ENCODE measurements at places on chromosomes 11 and 22.

- no peak for DNase-seq
These were observed 138.5 kb downstream of the NXPE2 start for GRCh38 chr11:114816791-114817190.

DNA sequence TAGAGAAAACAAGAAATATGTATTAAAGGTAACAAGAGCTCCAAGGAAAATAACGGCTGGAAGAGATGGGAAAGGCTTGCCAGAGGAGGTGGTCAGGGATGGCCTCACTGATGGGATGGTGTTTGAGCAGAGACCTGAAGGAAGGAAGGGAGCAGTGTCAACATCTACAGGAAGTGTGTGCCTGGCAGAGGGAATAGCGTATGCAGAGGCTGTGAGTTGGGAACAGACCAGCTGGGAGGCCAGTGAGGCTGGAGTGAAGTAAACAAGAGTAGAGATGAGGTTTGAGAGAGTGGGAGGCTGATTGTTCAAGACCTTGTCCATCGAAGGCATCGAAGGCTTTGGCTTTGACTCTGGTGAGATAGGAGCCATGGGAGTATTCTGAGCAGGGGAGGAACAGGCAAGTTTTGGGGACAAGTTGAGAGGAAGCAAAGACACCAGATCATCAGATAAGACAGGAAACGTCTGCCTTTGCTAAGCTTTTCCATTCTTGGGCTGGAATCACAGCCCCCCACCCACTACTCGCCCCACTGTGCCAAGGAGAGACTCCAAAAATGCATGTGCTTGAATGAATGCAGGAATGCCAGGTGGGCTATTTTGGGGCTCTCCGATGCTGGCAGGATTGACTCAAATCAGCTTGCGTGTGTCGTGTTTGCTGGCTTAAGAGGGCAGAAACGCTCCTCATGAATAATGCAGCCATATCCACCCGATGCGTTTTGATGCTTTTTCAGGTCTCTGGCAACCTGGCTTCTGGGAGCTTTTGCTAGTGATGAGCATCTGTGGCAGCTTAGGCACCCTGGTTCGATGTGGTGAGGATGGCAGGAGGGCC lies 7.2 kb downstream of the SGSM1 start:
- DNase-seq, result no peak

GRCh38 chr11:13134886-13135285 lies 125.8 kb downstream of the RASSF10 start:
- DNase-seq, result no peak

- DNase-seq, result no peak
These were observed 1.2 kb upstream of the RASGRP2 start for GRCh38 chr11:64745189-64745520.

DNA sequence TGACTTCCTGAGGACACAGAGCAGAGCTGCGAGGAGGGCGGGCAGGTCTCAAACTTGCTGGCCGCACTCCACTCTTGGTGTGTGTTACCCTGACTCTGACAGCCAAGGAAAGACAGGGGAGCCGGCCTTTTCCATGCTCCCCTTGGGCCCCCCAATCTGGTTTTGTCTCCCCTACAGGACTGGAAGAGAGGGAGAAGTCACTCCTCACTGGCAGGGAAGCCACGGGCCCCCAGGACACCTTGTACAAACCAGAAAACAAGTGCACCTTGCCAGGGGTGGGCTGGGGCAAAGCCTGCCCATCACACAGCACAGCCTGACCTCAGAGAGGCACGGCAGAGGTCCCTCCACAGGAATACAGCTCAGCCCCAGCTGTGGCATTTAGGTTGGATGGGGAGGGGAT lies 20.2 kb downstream of the CBX7 start:
- DNase-seq, result no peak

DNA sequence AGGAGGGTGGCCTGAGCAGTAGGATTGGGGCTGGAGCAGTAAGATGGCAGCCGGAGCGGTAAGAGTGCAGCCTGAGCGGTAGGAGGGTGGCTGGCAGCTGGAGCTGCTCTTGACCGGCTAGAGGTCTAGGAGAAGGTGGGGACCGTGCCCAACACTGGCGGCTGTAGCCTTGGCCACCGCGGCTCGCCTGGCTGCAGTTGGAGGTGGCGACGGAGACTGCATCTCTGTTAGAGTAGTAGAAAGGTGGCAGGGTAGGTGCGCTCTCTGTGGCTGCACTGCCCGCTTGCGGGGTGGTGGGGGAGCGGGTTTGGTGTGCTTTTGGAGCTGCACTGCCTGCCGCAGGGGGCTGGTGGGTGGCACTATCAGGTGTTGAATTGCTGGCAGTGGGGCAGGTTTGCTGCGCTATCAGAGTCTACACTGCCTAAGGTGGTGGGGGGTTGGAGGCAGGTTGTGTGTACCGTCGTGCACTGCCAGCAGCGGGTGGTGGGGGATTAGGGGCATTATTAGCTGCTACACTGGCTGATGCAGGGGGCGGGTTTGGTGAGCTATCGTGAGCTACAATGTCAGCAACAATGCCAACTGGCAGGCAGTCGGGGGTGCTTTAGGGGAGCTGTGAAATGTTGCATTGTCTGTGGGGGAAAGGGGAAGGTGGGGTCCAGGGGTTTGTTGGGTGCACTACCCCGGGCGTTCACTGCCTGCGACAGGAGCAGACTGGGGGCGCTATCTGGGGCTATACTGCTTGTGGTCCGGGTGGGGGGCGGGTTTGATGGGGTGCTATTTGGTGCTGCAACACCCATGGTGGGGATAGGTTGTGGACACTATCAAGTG lies 4461.3 kb upstream of the OR11H1 start:
- no peak for DNase-seq

GRCh38 chr11:3903207-3903896 lies 47.9 kb downstream of the STIM1 start:
- no peak for DNase-seq

DNA sequence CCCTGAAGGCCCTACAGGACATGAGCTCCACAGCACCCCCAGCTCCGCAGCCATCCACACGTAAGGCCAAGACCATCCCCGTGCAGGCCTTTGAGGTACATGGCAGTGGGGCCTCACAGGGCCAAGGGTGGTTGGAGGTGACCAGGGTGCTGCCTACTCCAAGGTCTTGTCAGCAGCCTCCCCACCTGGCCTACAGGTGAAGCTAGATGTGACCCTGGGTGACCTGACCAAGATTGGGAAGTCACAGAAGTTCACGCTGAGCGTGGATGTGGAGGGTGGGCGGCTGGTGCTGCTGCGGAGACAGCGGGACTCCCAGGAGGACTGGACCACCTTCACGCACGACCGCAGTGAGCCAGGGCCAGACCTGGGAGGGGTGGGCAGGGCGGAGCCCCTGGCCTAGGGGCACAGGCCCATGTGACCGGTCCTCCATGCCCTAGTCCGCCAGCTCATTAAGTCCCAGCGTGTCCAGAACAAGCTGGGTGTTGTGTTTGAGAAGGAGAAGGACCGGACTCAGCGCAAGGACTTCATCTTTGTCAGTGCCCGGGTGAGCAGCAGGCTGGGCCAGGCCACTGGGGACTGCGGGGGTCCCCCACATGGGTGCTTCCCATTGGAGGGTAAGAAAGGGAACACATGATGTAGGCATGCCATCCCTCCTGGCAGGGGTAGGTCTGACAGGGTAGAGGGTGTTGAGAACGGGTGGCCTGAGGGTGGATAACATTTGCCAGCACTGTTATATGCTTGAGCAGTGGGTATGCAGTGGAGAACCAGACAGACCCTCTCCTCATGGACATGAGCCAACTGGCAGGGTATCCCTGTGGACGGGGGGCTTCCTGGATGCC lies 5.6 kb downstream of the INPPL1 start:
- no peak for DNase-seq

DNA sequence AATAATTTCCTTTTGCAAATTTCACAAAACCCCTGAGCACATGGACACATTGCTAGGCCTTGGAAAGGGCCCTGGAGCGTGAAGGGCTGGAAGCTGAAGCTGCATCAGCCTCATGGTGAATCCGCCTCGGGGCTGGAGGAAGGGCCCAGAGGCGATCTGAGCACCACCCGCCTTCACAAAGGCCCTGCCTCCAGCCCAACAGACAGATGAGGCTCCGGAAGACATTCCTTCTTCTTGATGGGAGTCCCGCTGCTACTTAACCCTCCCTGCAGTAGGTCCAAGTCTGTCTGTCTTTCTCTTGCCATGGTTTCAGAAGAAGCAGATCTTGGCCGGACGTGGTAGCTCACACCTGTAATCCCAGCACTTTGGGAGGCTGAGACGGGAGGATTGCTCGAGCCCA lies 16.5 kb downstream of the ARRB1 start:
- DNase-seq, result no peak

GRCh38 chr22:38239101-38239761 lies 33.6 kb downstream of the TMEM184B start:
- no peak for DNase-seq

- DNase-seq, result no peak
These were observed 86.1 kb downstream of the GRM5 start for GRCh38 chr11:88979641-88980040.

DNA sequence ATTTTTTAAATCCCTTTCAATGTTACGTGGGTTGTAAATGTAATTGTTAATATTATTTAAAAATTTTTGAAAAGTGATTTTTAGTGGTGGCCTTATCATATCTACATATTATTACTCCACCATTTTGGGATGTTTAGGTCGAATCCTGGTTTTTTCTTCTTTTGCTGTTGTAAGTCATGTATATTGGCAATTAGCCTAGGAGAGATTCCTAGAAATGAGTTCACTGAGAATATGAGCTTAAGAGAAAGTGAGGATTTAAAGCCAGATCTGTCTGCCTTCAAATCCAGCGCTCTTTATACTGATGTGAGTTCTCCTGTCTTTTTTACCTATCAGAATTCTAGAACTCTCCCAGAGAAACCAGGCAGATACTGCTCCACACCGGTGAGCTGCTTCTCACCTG lies 56.1 kb downstream of the PTPRJ start:
- no peak for DNase-seq

DNA sequence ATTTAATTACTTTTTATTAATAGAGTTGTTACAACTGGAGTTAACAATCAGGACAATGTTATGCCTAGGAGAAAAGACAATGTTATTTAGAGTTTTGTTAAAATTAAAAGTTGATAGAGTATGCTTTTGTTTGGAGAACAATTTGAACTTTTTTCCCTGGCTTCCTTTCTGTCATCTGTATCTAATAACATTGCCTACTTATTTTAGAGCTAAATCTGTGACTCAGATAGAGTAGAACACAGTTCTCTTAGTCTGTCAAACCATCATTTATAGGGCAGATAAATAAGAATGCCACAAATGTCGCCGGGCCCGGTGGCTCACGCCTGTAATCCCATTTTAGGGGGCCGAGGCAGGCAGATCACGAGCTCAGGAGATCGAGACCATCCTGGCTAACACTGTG lies 28.9 kb upstream of the YAP1 start:
- no peak for DNase-seq

GRCh38 chr11:47891886-47892285 lies 43.7 kb upstream of the NUP160 start:
- DNase-seq, result no peak

DNA sequence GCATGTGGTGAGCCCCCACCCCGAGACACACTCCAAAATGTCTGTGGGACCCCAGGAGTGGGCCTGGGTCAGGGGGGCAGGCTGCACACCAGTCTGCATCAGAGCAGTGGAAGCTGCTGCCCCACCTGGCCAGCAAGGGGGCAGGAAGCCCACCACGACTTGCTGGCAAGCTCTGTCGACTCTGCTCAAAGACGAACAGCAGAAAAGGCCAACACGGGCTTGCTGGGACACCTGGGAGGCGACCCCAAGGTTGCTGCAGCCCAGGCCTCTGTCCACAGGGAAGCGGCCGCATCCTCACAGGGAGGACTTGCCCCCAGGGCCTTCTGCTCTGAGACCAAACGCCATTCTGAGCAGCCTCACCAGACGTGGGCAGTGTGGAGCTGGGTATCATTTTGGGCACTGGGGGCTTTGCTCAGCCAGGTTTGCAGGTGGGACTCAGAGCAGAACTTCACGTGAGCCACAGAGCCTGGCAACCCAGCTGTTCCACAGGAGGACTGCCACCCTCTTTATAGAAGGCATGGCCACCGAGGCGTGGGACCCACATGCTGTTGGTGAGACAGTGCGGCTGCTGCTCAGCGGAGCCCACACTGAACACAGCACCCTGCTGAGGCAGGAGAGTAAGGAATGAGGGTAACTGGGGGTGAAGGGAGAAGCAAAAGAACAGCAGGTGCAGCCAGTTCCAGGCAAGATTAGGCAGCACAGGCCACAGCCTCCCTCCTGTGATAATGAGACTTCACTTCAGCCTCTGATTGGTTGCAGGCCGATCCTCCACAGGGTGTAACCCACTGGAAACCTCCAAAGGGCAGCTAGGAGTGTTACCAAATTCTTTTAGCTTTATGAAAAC lies 11.0 kb downstream of the IL17REL start:
- no peak for DNase-seq

- no peak for DNase-seq
These were observed 100.3 kb downstream of the PDE2A start for GRCh38 chr11:72573855-72574445.

DNA sequence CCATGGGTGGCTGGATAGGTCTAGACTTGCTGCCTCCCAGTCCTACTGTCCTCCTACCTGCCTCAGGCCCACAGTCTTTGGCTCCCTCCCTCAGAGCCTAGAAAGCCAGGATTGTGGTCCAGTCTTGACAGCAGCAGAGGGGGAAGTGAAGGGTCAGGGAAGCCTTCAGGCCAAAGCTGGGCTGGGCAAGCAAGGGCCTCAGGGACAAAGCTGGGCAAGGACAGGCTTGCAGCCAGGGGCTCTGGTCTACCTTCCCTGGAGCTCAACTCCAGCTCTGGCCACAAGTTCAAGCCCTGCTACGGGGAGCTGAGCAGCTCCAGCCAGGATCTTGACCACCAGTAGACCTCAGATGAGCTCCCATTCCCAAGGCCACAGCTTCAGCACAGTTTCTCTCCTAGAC lies 14.9 kb downstream of the LMO1 start:
- DNase-seq, result no peak

DNA sequence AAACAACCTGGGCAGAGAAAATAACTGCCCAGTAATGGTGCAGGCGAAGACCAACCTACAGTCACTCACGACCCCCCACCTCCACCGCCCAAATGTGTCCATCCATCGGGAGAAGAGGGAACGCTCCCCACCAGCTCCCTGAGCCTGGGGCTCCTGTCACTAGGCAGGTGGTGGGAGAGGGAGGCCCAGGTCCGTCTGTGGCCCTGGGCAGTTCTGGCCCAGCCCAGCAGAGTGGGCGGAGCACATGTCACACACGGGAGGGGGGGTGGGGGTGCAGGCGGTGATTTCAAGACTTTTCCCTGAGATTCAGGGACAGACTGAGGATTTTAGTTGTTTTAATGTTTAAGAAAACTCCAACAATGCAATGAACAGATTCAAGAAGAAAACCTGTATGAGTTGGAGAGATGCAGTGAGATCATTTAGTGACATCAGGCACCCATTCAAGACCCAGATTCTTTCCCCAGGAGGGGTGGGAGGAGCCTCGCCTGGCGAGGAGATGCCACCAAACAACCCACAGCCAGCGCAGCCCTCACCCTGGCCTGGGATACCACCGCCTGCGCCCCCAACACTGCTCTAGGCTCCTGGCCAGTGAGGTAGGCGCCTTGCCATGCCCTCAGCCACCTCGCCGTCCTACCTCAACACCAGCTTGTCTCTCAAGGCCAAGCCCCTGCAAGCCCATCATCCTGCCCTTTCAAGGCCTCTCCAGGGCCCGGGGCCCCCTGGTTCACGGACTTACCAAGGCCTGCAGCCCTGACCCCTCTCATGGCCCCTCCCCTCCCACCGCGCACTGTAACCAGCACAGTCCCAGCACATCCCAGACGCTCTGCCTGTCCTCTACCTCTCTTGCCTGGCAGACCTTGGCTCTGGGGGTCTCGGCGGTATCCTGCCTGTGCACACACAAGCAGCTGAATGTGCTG lies 36.8 kb downstream of the TBX1 start:
- DNase-seq, result no peak

- no peak for DNase-seq
These were observed 2.3 kb upstream of the WEE1 start for GRCh38 chr11:9571071-9571762.

GRCh38 chr22:32528984-32529982 lies 54.7 kb downstream of the FBXO7 start:
- DNase-seq, result peak; percentile 51

- no peak for DNase-seq
These were observed 39.8 kb upstream of the NNMT start for GRCh38 chr11:114256176-114256966.

Measured in stimulated activated CD4-positive, alpha-beta T cell treated with anti-CD3 and anti-CD28 coated beads, Interleukin-12 subunit alpha, Interleukin-12 subunit beta, amount 100 ng/mL, for 4 hours (primary cell).